ENCODE measurements at places on chromosomes 4 and X.

DNA sequence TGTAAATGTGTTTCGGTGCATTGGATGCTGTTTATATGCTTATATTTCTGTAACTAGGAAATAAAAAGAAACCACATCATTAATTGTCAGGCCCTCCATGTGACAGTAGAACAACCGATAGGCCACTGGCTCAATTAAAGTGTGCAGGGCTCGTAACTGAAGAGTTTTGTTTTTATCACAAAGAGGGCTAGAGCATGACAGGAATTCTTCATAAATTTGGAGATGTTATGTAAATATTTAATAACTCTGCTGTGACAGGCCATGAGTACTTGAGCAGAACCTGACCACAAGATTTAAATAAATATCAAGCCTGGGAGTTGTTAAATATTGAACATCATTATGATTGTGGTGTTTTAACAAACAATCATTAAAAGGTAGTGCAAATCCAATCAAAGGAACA, 55.9 kb downstream of the MID1 start:
- DNase-seq = no peak

- no peak for DNase-seq
Observed at GRCh38 chrX:70720721-70721120, 187.8 kb downstream of the TEX11 start.

- DNase-seq = no peak
Observed at GRCh38 chrX:10725071-10725470, 104.7 kb upstream of the MID1 start.

GRCh38 chrX:11528623-11529022, 137.1 kb downstream of the ARHGAP6 start:
- DNase-seq = no peak

- no peak for DNase-seq
Observed at GRCh38 chr4:22707390-22707789, 14.7 kb downstream of the GBA3 start.

GRCh38 chr4:98289375-98289774, 28.2 kb downstream of the RAP1GDS1 start:
- no peak for DNase-seq

DNA sequence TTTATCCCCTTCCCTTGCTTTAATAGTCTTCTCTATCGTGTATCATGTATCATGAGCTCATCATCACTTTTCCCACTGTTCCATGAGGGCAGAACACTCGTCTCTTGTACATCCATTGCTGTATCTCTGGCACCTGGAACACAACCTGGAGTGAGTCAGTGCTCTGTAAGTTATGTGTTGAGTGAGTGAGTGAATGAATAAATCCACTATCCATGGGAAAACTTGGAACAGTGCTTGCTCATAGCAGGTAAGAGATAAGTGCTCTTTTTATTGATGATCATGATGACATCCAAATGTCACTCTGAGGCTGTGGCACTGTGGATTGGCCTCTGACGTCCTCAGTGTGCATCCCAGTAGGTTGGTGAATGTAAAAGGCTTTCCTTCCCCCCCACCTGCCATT, 4.3 kb downstream of the FGFBP1 start:
- no peak for DNase-seq

GRCh38 chrX:97447306-97447705, 563.6 kb downstream of the RPA4 start:
- DNase-seq = no peak

DNA sequence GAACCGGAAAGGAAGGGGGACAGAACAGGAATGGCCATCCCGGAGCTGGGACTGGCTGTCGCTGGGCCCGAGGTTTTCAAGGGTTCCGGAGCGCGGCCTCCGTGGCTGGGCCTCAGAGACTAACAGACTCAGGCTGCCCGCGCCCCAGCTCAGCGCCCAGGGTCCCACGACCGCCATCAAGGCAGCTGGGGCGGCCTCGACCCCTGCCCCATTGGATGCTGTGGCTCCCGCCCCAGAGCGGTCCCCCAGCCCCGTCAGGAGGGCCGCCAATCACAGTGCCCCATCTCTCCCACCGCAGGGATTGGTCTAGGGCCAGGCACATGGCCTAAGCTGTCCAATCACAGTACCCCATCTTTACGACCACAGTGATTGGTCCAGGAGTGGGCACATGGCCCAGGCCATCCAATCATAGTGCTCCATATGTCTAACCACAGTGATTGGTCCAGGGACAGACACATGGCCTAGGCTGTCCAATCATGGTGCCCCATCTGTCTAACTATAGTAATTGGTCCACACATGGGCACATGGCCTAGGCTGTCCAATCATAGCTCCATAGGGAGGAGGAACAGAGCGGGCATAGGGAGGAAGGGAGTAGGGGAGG, 105.3 kb upstream of the NKX1-1 start:
- DNase-seq = no peak

DNA sequence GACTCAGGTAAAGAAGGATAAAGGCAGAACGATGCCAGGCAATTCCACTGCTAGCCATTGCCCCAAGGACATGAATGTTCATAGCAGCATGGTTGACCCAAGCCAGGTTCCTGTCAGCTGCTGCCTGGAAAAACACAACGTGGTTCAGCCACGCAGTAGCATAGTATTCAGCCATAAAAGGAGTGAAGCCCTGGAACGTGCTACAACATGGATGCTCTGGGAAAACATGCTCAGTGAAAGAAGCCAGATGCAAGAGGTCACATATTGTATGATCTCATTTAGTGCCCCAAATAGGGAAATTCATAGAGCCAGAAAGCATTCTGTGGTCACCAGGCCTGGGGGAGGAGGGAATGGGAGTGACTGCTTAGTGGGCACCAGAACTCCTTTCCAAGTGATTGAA, 129.8 kb downstream of the GPR143 start:
- DNase-seq = no peak

- no peak for DNase-seq
Observed at GRCh38 chr4:174663216-174663615, 140.9 kb upstream of the HPGD start.

- no peak for DNase-seq
Observed at GRCh38 chr4:42281324-42282020, 115.8 kb upstream of the SHISA3 start.

GRCh38 chrX:153870288-153870690, 15.7 kb downstream of the L1CAM start:
- DNase-seq = no peak

GRCh38 chrX:131895807-131896206, 127.3 kb upstream of the STK26 start:
- DNase-seq = no peak

- no peak for DNase-seq
Observed at GRCh38 chr4:77449171-77449570, 156.4 kb upstream of the CXCL13 start.

- no peak for DNase-seq
Observed at GRCh38 chrX:152824841-152825374, 5.6 kb downstream of the CETN2 start.

DNA sequence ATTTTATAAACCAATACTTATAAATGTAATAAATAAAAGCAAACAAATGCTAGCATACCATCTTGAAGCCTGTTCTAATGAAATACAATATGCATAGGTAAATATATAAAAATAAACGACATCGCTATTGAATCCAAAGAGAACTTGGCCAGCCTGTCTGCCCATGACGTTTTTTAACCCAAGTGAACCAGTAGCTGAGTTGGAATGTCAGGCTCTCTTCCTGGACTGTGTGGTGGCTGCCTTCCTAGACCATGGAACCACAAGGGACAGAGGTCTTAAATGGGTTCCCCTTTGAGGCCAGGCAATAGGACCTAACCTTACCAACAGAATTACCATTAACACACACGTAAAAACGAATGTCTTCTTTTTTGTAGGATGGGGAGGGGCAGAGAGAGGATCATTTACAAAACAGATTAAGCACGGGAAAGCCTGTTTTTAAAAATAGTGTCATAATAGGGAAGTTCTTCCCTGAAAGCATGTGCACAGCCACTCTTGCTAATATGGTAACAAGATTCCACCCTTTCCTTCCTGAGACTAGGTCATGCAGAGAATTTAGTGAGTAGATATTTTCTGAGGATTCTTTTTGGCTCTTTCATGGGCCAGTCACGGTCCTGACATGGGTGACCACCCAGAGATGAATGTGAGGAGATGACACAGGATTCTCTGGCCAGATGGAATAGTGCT, 69.4 kb upstream of the ACSL1 start:
- DNase-seq = no peak

- no peak for DNase-seq
Observed at GRCh38 chrX:40168480-40169011, 70.8 kb upstream of the BCOR start.

GRCh38 chrX:48956728-48957414, 536 bp downstream of the OTUD5 start:
- no peak for DNase-seq

DNA sequence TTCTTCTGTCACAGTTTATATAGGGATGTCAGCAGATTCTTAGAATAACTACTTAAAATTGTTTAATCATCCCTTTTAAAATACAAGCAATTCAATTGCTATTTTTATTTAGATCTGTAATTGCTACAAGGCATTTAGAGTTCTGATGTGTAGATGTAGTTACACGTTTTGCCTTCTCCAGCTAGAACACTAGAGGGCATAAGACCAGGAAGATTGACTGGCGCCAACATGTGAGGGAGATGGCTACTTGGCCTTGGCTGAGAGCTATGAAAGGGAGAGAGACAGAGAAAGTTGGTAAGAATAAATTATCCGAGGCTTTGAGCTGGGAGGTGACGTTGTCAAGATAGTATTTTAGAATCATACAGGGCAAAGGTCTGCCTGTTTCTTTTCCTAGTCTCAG, 563.7 kb upstream of the PRKX start:
- DNase-seq = no peak

- DNase-seq = no peak
Observed at GRCh38 chrX:98191003-98191402, 1307.3 kb downstream of the RPA4 start.

DNA sequence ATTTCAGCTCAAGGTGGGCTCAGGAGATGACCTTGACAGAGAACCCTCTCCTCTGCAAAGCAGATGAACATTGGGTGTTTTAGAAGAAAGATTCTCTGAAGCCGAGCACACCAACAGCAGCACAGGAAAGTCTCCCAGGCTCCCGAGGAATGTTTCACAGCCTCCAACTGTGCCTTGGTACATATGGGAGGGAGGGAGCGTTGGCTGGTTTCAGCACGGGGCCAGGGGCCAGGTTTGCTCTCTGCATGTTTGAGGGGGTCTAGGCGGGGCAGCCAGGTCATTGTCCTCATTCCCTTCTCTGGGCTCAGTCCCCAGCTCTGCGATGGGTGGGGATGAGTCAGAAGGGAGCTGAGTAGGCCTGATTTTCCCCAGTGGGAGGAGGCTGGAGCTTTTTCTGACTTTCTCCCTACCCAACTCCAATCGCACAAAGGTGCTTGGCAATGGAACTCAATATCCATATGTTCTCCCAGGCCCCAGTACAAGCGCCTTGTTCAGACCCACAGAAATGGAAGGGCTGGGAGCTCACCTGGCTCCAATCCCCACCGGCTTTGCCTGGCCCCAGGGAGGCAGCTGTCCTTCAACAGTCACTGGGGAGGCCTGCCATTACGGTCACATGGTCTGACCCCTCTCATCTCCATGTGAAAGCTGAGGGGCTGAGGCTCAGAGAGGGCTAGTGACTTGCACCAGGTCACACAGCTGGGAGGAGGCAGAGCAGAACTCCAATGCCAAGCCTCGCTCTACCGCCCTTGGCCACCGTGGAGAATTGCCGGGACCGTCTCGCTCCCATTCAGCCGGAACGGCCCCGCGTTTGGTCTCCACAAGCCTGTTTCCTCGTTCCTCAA, 108.4 kb upstream of the AFAP1 start:
- DNase-seq = no peak

- no peak for DNase-seq
Observed at GRCh38 chr4:86959588-86960500, 25.0 kb downstream of the AFF1 start.

DNA sequence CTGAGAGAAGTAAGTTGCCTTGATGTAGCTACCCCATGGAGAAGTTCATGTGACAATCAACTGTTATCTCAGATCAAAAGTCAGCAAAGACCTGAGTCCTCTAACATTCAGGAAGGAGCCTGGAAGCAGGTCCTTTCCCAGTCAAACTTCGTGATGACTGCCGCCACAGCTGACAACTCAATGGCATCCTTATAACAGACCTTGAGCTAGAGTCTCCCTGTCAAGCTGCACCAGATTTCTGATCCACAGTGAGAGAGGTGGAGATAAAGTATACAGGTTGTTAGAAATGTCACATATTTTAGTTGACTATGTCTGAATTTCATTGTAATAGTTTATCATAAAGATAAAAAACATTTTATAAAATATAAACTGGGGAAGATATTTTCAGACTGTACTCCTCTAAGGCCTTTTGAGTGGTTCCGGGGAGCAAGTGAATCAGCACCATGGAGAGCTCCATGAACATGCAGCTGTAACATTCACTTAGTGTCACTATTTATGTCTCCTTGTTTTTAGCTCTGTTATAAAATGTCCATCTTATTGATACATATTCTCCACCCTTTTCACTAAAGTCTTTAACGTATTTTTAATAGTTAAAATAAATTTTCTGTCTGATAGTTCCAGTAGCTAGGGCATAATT, 1653.5 kb upstream of the AGA start:
- no peak for DNase-seq

DNA sequence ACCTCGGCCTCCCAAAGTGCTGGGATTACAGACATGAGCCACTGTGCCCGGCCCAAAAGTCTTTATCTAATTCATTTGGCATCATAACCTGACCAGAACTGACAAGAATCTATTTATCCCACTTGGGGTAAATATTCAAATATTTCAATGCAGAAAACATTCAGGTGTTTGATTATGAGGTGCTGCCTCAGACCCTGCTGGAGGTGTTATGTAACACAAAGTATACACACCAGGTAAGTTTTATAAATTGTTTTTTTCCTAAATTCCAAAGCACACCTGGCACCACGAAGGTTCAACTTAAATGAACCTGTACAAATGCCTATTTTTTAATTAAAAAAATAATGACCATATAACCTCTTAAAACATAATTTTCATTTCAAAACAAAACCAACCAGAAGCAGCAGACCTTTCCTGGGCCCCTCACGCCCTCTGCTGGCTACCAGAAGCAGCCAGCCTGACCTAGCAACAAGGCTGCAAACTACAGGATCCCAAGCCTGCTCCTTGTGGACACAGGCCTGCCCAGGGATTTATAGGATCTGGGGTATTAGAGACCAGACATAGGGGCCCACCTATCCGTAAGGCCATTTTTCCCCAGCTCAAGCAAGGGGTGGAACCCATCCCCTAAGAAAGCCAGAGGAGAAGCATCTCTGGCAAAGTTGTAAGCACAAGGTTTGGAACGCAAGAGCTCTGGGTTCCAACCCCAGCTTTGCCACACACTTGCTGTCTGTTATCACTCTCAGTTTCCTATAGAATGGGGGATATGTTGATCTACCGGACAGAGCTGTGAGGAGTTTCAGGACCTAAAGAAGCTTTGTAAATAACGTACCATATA, 11.7 kb downstream of the OTUD5 start:
- DNase-seq = no peak

Measured in stimulated activated CD4-positive, alpha-beta T cell treated with anti-CD3 and anti-CD28 coated beads, Interleukin-12 subunit alpha, Interleukin-12 subunit beta, amount 100 ng/mL, for 24 hours (primary cell).